ENCODE measurements at places on chromosomes 1 and 21.
A peak's percentile ranks its signal among the peaks of the same experiment; 100 is the strongest.

- no peak for DNase-seq
These were observed 314.1 kb downstream of the PLPP3 start for GRCh38 chr1:56265216-56265615.

GRCh38 chr1:47434051-47434842 is 3.6 kb upstream of the FOXD2 start:
- DNase-seq = no peak

GRCh38 chr1:27137544-27138075 is 17.3 kb downstream of the SLC9A1 start:
- no peak for DNase-seq

DNA sequence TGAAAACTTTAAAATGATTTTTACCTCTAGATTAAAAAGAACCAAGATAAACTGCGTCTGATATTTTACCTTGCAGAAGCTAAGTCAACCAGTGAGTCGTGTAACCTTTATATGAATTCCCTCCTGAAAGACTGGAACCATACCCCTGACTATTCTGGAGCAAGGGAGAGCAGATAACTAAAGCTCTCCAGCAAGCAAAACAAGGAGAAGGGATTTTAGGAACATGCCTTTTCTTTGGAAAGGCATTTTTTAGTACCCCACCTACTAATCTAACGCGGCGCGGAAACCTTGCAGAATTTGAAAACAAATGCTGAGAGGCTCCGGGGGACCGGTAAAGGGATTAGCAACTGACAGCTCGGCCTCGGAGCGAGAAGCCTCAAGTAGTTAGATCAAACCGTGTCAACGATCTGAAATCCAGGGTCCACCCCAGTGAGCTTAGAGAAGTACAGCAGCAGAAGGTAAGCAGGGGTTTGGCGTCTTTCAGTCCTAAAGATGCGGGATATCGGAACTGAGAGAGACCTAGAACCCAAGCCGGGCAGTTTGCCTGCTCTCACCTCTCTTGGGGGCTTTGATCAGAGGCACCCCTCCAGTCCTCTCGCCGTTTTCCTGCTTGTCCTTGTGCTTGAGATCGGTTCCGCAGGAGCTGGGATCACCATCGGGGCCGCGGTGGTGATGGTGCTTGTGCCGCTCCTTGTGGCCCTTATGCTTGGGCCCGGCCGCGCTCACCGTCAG is 954 bp downstream of the RSBN1 start:
- DNase-seq = no peak

GRCh38 chr1:161736335-161736969 is 13.1 kb upstream of the DUSP12 start:
- no peak for DNase-seq

DNA sequence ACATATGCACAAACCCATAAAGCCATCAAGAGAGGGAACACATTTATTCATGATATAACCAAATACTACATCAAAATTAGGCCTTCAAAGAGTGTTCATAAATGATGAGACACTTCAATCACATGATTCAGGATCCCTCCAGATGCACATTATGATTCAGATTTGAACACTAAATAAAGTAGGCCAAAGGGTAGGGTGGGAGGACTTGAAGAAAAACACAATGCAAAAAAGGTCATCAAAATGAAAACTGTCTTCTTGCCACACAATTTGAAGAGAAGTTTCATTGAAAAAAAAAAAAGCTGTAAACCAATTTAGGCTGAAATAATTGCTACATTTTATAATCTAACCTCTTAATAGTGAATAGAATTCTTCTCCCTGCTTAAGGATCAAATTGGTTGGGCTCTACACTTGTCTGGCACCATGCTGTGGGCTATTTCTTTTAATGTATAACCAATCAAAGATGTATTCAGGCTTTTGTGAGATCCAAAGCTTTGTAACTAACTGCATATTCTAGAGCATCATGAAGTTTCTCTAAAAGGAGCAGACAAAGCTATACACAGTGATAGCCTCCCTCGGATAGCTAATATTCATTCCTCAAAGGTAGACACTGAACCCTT is 58.1 kb downstream of the ZSWIM5 start:
- DNase-seq = no peak

GRCh38 chr1:16980473-16981268 is at the start of gene MFAP2:
TSS of gene MFAP2 (minus strand) at chr1:16980620. CDS start at chr1:16978273, 2,347 bp downstream.
- no peak for DNase-seq

- peak; percentile 76 for DNase-seq
These were observed 109.6 kb downstream of the KCNN3 start for GRCh38 chr1:154760469-154760933.

GRCh38 chr1:201501812-201502510 is 5.0 kb downstream of the CSRP1 start:
- DNase-seq = no peak

GRCh38 chr1:117832453-117832852 is 97.0 kb downstream of the GDAP2 start:
- DNase-seq = no peak

GRCh38 chr1:56452027-56453011 is 127.0 kb downstream of the PLPP3 start:
- DNase-seq = no peak

- DNase-seq = no peak
These were observed 652.2 kb upstream of the USP24 start for GRCh38 chr1:55867304-55867843.

DNA sequence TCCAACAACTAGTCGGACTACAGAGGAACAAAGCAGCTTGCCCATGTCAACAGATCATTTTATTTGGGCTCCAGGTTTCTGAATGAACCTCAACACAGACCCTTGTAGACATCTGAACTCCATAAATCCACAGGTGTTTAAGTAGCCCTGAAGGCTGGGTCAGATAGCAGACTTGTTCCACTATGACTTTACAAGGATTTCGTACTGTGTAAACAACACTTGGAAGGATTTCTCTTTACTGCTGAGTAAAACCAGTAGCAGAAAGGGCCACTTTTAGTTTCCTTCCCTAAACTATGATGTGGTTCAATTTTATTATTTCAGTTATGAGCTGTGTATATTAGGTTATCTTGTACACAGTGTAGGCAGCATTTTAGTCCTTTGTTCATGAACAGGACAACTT is 316.4 kb upstream of the ADGRL2 start:
- no peak for DNase-seq

DNA sequence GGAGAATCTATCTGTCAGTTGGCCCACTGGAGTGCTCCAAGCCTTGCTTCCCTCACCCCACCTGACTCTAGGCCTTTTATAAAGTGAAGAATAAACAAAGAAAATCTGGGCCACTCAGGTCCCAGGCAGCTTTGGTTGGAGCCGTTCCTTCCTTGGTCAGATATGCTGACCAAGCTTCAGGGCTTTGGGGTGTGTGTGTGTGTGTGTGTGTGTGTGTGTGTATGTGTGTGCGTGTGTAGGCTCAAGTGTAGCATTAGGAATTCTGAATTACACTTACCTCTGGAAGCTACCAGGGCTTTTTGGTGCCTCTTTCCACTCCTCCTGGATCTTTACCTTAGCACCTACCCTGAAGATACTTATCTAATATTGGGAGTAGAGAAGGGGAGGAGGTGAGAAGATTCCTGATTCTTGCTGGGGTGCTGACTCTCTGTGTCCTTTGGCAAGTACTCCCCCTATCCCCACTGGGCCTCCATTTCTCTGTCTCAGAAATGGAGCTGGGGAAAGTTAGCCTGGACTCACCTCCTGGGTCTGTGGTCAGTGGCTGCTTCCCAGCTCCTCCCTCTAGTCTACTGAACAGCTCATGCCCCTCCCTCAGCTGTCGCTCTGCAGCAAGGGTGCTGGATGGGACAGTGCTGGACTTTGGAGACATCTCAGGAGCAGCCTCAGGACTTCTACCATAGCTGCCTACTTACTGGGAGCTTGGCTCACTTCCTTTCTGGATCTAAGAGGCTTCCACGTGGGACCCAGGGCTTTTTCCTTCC is 10.8 kb downstream of the FOXD2 start:
- no peak for DNase-seq

DNA sequence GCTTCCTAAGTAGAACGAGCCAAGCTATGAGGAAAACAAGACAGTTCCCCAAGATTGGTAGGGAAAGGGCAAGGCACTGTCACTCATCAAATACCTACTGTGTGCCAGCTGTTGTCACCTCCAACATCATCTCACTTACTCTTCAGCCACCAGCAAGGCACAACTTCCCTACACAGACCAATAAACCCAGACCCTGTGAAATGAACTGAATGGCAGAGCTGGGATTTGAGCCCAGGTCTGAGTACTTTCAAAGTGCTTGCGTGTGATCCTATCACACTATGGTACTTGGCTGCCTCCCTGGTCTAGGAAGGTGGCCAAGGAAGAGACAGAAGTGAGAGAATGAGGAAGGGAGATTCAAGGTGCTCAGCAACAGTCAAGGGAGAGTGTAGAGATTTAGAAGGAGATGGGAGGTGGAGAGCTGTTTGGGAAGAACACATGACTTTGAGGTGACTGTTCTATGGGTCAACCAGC is 16.7 kb upstream of the TRIM63 start:
- DNase-seq = no peak

- DNase-seq = no peak
These were observed 52.5 kb downstream of the CDC14A start for GRCh38 chr1:100404821-100405220.

Measured in CD4-positive, alpha-beta T cell treated with Interleukin-4 for 1 hour (primary cell).